ENCODE measurements at places on chromosomes 4 and X.

DNA sequence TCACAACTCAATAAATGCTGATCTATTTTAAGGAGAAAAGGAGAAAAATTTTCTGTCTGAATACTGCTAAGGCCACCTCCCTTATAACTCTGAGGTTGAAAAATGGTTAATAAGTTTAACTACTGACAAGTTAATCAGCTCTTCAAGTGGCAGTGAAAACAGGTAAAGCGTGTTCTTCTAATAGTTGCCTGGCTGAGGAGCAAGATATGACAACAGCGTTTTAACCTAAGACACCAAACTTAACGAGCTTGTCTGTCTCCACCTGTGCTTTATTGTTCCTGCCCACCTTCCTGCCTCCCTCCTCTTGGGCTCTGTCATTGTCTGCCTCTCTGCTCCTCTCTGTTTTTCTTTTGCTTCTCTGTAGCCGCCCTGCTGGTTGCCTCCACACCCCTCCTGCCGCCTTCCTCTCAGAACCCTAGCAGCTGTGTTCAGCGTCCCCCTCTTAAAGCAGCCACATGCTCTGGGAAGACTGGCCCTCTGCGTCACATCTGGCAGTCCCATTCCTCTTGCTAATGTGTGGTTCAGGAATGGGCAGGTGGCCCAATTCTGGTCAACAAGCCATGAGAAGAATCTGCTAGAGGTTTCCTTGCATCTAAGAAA, 4.3 kb upstream of the TSPAN5 start:
- no peak for DNase-seq

GRCh38 chr4:68732653-68733466, 62.4 kb upstream of the UGT2B15 start:
- DNase-seq = no peak

DNA sequence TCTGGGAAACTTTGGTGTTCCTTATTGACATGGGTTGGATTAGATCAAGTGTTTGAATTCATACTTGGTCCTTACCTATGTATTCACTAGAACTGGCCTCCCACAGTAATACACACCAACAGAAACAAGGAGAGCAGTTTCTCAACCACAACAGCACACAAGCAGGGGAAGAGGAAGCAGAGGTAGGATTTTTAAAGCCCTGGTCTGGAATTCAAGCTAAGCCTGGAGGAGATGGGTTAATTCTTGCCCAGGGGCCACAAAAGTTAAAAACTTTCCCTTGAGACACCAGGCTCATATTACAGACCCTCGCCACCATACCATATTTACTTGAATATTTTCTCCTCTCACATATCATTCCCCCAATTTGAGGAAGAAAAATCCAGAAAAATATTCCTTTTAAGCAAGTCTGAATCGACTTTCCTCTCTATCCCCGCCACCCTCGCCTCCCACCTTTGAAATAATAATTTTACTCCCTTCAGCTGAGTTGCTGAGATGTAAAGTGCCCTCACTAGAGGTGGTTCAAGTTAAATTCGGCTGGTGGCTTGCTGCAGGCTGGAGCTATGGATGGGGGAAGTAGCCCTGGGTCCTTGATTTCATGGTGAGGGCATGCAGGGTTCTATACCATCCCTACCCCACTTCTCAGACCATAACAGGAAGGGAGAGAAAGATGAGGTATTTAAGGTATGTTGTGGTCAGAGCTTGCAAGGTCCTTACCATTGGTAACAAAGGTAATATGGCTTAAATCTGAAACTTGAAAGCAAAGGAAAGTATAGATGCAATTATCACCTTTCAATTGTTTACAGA, 440.2 kb downstream of the INPP4B start:
- no peak for DNase-seq

DNA sequence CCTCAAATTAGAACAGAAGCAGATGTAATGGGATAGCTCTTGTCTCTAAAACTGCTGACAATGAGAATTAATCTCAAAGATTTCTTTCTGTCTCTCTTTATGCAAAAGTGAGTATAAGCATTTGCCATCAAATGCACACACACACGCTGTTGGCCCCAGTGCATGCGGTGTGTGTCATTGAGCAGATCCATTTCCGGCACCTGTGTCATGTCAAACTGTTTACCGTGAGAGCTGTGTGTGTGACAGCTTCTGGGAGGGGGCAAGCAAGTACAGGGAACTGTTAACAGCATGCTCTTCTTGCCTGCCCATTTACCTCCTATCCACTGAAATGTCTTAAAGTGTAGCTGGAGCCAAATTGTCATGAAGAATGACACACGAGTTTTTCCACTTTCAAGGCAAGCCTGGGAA, 297.9 kb upstream of the FAT4 start:
- no peak for DNase-seq

DNA sequence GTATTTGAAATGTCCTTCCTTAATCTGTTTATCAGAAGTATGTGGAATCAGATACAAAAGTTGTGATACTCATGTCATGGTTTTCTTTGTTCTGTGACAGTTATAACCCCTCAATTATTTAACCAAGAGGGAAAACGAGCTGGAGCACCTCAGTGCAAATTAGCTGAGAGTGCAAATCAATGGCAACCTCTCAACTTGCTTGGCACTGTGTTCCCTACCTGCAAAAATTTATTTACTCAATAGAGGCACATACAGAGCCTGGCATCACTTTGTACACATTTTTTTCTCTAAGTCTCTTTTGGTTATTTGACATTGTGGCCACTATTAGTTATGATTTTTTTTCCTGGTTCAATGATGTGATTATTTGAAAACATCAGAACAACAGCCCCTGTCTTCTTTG, 186.2 kb downstream of the STIM2 start:
- no peak for DNase-seq

DNA sequence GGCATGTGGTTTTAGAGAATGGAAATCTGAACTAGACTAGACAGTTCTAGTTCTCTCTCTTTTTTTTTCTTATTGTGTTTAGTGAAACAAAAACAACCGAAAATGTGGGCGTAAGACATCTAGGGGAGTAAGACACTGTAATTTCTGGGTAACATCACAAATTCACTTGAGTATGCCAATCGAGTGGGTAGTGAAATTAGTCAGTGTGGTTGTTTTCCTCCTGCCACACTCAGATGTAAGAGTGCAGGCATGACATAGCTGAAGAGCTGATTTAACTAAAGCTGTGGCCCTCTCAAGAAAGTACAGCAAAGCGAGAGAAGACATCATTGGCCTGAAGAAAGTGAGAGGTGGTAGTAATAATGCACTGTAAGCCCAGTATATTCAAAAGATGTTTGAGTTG, 1585.3 kb upstream of the AGA start:
- DNase-seq = no peak

DNA sequence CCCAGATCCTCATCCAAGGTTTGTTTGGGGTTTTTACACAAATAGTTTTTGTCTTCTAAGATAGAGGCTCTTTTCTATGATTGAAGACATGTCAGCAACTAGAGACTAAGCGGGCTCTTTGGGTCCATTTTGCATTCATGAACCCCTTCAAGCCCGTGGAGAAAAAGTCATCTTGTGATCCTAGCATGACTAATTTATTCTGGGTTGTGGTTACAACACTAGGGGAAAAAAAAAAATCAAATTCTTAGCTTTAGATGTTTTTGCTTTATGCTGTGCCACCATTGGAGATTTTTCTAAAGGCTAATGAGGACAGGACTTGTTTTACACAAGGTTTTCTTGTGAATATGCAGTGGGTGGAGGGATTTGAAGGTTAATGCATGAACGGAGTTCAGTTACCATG, 440.0 kb downstream of the PCDH7 start:
- no peak for DNase-seq

GRCh38 chrX:51917604-51918003, 24.2 kb downstream of the MAGED1 start:
- no peak for DNase-seq

DNA sequence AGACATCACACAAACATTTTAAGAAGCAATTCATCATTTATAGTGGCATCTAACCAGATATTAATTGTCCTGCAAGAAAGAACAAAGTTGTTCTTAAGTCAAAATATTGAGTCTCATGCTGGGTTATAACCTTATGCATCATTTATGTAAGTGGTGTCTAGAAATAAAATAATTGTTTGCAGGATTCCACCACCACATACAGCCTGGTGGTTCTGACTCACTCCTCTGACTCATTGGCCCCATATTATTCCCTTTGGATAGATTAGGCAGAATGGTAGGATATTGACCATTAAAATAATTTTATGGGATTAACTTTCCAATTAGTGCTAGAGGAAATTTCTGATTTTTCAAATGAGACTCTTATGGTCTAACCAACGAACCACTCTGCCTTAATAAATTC, 384.5 kb downstream of the GRXCR1 start:
- no peak for DNase-seq

GRCh38 chr4:13328591-13328990, 155.5 kb downstream of the RAB28 start:
- no peak for DNase-seq

DNA sequence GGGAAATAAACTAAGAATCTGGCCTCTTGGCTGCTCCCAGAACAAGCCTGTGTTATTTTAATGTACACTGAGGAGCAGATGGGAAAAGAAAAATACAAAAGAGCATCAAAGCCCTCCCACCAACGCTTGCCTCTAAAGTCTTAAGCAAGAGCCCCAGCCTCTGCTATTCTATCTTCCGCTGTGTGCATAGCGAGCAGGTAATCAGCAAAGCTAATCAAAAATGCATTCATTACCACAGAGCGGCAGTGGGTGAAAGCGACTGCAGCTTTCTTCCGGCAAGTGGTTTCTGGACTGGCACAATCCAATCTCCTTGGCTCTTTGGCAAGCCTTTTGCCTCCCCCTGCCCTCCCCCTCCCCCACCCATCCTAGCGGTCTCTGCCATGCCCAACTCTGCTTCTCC, 13.5 kb upstream of the GRIA3 start:
- DNase-seq = no peak

GRCh38 chrX:25028726-25029125, 13.0 kb upstream of the ARX start:
- no peak for DNase-seq

GRCh38 chr4:163161536-163162205, 5.0 kb downstream of the NAF1 start:
- DNase-seq = no peak

DNA sequence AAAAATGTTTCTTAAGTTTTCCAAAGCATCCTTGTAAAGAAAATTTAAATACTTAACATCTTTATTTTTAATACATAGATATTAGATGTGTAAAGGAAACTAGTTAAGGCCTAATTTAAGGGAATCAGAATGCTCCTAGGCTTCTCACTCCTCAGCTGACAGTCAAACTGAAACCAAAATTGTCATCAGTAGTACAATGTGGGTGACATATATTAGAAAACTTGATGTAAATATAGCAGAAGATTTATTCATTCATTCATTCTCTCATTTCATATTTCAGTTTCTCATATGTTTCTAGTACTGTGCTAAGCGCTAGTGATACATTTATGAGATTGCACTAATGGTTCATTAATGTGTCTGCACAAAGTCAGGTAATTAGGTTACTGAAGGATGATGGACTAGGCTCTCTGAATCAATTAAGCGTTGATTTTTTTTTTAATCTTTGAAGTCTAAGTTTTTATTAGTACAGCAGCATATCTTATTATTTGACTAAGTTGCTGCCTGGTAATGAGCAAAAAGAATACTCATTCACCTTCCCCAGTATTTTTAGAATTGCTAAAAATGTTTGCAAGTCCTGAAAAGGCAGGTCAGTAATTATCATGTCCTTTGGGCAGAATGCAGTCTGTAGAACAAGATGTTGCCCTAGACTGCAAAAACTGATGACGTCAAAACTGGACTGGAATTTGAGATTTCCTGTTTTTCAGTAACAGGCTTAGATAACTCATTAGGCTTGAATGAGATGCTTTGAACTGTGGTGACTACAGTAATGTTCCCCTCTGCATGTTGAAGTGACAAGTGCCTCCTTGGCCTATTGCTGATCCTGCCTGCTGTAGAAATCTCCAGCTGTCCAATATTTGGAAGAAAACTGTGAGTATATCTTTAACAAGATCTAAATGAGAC, 128.7 kb downstream of the ARHGAP24 start:
- no peak for DNase-seq

- no peak for DNase-seq
These were observed 8.1 kb upstream of the NDST4 start for GRCh38 chr4:115121351-115122043.

DNA sequence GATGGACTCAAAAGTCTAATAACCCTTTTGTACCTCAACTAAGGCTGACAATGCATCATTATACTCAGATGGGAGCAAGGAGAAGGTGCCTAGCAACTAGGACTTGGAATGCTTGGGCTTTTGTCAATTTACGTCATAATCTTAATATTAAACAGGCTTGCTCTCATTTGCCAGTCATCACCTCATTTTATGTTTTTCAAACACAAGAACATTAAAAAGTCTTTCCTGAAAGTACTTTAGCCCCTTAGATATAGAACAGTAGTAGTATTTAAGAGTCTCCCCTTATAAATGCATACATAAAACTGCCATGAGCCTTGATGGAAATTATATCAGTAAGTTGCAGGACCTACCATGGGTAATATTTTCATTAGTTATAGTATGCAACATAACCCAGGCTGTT, 150.7 kb upstream of the INTU start:
- no peak for DNase-seq

DNA sequence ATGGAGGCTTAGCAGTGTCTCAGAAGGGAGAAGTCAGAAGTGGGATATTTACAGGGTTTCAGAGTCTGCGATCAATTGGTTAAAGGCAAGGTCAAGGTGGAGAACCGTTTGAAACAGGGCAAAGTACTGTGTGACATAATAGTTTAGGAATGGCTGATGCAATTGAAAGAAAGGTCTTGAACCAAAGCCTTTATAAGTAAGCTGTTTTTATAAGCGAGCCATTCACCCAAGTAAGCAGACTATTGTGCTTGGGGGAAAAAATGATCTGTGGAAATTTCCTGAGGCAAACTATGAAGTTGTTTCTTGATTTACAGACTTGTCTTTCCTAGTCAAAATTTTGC, 327.3 kb downstream of the CAMK2D start:
- DNase-seq = no peak

DNA sequence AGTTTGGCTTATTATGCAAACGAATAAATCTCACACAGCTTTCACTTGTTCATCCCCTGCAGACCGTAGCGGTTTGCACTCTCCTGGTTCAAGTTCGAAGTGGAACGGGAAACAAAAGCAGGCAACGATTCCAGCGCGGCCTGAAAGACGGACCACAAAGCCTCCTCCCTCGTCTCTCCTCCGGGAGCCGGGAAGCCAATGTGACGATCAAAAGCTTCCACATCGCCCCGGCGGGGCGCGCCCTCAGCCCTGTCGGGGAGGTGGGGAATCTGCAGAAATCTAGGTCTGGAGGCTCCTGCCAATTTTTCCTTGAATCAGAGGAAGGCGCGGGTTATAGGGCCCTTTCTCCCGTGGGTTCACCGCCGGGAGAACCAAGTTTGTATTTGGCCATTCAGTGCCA, 16.9 kb upstream of the ZIC3 start:
- DNase-seq = no peak

DNA sequence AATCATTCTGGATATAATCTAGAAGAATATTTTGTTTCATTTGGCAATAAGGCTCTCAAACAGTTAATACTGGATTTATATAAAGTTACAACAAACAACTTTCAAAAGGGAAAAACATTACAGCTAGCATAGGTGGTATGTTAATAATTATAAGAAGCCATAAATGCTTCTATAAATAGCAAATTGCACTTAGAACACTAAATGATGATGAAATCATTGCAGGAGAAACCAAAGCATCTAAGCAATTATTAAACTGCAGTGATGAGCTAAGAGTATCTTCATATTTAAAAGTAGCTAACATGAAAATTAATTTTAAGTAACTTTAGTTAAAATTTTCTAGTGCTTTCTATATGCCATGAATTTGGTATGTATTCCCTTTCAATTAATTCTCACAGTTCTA, 189.5 kb downstream of the CENPC start:
- no peak for DNase-seq

GRCh38 chr4:94826206-94826605, 68.5 kb downstream of the BMPR1B start:
- no peak for DNase-seq
